Hypothalamus (tissue), 51 donors: ENCODE measurements at places on chromosomes 2 and 18.

DNA sequence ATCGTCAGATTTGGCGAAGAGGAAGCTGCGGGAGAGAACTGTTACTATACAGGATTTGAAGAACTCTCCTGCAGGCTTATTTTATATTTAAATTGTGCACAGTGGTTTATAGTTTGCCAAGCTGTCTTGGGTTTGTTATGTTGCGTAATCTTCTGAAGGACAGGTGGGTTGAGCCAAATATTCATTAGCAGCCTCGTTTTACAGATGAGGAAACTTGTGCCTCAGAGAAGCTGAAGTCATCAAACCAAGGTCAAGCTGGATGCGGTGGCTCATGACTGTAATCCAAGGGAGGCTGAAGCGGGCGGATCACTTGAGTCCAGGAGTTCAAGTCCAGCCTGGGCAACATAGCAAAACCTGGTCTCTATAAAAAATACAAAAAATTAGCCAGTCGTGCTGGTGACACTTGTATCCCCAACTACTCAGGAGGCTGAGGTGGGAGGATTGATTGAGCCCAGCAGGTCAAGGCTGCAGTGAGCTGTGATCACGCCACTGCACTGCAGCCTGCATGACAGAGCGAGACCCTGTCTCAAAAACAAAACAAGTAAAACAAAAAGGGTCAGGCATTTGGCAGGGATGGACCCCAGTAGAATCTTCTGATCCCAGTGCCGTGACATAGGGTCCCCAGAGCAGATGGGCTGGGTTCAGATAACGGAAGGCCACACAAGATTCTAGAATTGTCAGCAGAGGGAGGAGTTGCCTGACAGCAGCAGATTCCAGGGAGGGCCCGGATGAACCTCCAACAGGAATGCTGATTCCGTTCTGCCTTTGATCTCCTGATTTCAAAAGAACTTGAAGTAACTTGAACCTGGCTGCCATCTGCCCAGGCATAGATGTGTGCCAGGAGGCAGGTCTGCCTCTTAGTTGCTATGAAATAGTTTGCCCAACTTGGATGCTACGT, 50.6 kb downstream of the SH3BP4 start:
- no peak for DNase-seq

DNA sequence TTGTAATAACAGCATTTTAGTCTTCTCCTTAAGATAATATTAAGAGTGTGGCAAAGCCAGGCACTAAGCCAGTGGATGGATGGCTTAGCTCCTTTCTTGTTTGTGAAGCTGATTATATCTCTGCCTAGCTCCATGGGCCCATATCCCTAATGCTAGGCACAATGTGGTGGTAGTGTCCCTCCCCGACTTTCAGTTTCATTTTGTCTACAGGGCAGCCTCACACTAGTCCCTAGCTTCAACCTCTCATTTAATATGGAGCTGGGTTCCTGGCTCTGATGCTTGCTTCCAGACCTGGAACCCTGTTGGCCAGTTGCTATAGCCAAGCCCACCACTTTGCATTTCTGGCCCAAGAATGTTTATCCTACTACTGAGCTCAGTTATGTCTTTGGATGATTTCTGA, 437.0 kb upstream of the MEIS1 start:
- DNase-seq: no peak

DNA sequence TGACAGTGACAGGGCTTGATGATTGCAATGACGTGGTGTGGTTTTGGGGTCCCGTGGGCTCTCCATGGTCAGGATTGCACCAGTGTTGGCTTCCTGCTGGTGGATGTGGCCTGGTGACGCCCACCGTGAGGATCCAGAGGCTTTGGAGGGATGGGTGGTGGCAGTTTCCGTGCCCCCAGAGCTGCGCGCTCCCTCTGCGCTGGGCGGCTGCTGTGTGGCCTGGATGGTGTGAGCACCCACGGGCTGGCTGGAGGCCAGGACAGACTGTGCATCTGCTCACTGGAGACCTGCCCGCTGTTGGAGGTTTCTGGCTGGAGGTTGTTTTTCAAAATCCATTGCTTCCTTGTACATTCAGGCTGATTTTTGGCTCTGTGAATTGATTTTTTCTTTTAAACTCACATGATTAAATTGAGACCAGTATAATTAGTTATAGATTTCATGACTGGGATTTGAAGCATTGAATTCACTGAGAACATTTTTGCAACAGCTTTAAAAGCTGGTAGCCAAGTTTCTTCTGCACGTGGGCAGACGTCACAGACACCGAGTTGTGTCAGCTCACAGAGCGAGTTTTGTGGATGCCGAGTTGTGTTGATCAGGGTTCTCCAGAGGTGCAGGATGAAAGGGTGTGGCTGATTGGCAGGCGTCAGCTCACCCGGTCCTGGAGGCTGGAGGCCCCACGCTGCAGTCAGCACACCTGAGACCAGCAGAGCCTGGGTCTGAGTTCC, 72.7 kb downstream of the KCNG2 start:
- no peak for DNase-seq

DNA sequence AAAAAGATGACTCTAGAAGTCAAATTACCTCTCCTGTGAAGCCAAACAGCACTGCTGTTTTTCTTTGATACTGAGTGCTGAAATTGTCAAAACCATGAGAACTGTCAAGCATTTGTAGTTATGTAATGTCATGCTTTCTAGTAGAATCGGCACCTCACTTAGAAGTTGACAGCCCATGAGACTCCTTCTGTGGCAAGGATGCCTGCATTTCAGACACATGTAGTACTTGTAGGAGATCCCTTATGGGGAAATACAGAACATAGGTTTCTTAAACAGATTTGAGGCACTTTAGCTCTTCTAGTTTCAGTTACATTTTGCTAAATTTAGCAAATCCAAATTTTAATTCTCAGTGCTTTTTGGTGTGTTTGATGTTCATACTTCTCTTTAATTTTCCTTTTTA, 15.7 kb downstream of the ZNF407 start:
- DNase-seq: no peak

GRCh38 chr2:21330786-21331391, 207.1 kb downstream of the TDRD15 start:
- no peak for DNase-seq

DNA sequence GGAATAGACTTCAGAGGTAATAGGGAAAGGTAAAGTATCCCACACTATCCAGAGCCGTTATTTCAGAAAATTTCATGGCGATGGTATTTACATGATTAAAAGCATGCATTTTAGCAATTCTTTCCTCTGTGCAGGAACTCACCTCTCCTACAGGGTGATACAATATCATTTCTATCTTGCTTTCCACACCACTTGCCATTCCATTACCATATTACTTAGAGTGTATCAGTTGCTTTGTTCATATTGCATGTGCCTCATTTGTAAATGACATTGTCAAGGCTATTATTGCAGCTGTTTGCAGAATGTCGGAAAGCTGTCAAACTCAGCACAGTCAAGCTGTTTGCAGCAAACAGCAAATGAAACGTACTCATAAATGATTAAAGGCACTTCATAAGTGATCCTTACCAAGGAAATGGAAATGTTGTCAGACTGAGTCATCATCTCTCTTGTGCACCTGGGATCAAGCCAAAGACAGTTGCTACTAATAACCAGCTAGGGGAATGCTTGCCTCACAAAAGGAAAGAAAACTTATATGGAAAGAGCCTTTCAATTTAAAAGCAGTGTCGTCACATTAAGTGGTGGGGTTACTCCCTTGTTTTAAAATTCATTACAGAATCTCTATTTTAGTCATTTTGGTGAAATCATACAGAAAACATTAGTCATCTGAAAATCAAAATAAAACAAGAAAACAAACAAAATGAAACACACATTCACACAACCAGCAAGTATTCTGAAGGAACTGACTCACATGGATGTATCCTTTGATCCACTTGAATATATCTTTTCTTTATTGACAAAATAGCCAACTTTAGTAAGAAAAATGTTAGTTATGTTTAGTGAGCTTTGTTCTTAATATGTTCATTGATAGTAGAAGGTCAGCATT, 1064.1 kb upstream of the CNTNAP5 start:
- no peak for DNase-seq
